Esophagus muscularis mucosa (tissue), 4 donors: ENCODE measurements at places on chromosomes 5 and 9. TPM values are rescaled to one million over a fixed set of nuclear protein-coding genes. Genes with fewer than 3 reads are reported as not detected.

Gene FST
- total RNA-seq: 16.4 TPM

Gene DPYSL3
- 295 TPM for total RNA-seq

Gene NTNG2
- total RNA-seq: 2.9 TPM

Gene CTXN3
- not detected for total RNA-seq

Gene PCDHGA5
- 5.2 TPM for total RNA-seq

Gene SPATA31D3
- total RNA-seq: not detected

Gene ANKRD18A
- total RNA-seq: 0.58 TPM

Gene LHFPL2
- 24.6 TPM for total RNA-seq

Gene CDX1
- total RNA-seq: not detected

Gene SPINK7
- not detected for total RNA-seq

Gene PCSK1
- total RNA-seq: 1.3 TPM

Gene SNCAIP
- 0.83 TPM for total RNA-seq

Gene HK3
- total RNA-seq: 4.2 TPM

- DNase-seq: no peak
These were observed 1879.9 kb upstream of the ACO1 start for GRCh38 chr9:30504502-30504905.

DNA sequence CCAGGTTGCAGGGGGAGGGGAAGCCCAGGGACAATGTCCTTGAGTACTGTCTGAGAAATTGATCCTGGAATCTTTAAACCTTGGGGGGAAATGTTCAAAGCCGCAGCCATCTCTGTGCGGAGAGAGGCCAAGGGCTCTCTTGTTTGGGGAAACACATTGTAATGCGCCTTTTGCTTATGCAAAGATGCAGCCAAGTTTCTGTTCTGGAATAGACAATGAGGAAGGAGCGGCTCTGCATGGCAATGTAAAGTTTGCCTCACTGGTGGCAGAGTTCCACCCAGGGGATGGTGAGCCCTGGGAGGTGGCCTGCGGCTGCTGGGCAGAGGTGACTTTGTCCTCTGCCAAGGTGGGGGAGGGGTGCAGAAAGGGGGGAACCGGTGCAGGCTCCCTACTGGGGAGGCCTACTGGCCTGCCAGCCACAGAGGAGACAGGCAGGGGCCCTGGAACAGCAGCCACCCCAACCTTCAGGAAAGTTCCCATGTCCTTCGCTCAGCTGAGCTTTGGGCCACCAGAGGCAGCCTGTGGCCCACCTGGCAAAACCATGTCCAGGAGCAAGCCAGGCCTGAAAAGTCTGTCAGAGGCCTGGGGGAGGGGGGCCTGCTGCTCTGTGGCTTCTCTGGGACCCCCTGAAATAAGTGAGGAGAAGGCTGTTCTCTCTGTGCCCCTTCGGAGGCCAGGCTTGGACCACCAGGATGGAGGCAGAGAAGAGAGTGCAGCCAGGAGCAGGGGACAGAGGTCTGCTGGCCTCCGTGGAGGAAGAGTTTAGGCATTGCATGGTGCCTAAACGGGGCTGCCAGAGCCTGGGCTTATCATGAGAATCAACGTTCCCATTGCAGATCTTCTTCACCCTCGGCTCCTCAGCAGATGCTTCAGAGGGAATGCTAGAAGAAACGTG is 127.8 kb downstream of the ZNF354C start:
- DNase-seq: no peak

DNA sequence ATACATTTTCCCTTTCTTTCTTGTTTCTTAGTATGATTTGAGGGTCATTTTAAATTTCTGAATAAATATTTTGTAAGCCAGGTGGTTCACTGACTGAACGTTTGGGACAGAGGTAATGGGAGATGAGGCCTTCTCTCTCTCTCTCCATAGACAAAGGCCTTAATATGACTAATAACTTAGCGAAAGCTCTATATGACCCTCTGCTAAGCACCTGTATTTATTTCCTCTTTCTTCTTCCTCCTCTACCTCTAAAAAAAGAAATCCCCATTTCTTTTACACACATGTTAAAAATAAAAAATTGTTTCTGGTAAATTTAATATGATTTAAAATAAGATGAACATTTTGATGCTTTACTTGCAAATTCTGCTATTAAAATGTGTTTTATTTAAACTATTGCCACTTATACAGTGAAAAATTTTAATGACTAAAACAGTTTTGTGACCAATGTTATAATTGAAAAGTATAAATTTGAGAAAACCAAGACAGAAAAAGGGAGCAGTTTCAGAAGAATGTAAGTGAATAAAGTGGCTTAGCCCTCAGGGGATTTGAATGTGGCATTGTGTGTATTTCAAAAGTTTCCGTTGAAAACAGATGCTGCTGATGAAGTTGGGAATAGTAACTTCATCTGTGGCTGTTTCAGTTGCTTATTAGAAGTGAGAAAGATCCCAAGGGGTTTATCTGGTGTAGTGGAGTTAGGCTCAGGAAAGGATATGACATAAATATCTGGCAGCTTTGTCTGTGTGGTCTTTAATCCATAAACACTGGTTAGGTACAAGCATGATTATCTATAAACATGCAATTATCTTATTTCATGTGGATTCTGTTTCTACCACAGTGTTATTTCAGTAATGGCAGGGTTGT is 128.6 kb upstream of the GRHPR start:
- no peak for DNase-seq

- DNase-seq: no peak
These were observed 3.7 kb downstream of the LSM11 start for GRCh38 chr5:157747173-157747740.

GRCh38 chr9:129330711-129331492 is 152.8 kb upstream of the IER5L start:
- DNase-seq: no peak

- no peak for DNase-seq
These were observed 36.3 kb upstream of the FBXL17 start for GRCh38 chr5:108418197-108418596.

GRCh38 chr5:129963359-129963758 is 59.1 kb downstream of the CHSY3 start:
- DNase-seq: no peak

GRCh38 chr5:13034061-13034460 is 910.4 kb downstream of the DNAH5 start:
- no peak for DNase-seq

DNA sequence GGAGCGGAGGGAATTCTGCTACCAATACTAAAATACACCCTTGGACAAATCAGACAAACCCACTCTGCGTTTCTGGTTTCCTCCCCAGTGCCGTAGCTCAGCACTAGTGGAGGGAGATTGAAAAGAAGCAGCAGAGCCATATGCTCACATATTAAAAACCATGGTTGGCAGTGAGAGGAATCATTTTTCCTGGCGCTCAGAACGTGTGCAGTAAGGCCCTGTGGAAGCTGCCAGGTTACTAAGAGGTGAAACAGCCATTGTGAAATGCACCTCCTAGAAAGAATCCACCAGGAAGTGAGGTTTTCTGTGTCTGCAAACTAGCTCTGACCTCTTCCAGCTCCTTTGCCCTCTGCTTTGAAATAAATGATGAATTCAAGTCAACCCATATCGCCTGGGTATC is 177.2 kb downstream of the ERCC6L2 start:
- DNase-seq: no peak

DNA sequence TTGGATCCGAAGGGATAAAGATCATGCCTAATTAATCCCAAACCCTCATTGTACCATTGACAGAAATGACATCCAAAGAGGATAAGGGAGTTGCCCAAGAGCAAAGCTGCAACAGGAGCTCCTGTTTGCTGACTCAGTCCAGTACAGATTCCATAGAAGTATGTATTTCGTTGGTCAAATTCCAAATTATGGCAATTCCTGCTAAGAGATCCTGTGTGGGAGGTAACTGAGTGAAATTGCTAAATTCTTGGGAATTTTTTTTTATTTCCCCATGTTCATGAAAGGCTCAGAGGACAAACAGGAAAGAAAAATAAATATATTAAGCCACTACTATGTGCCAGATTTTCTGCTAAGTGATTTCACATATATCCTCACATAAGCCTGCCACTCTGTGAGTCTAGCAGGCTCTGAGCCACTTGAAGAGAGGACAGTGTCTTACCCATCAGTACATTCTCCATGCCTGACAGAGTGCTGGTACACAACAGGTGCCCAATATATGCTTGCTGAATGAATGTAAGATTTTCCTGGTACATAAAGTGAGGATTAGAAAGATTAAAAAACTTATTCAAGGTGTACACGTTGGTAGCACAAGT is 132.7 kb downstream of the GLIS3 start:
- DNase-seq: peak; percentile 14

DNA sequence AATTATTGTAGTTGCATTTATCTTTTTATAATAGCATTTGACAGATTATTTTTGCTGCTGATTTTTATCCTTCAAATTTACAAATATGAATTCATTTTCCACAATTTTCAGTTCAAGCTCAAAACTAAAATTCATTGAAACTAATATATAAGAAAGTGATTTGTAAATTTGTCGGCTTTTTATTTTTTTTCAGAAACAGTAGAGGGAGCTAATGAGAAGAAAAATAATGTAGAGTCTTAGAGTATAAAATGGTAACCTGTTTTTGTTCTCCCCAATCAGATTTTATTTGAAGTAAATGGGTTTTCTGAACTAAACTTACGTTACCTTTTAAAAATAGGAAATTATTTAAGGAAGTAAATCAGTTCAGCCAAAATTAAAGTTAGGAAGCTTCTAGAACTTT is 19.2 kb downstream of the PRRC1 start:
- no peak for DNase-seq

DNA sequence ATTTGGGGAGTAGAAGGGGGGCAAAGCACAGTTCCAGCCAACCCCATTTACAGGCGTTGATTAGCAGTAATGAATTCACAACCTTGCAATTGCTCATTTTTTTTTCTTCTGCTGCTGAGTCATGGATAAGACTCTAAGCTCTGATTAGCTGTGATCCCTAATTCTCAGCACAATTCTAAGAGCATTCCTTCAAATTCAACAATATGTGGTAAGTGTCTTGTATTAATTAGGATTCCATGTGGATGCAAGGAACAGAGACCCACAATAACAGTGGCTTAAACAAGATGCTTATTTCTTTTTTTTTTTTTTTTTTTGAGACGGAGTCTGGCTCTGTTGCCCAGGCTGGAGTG is 133.4 kb downstream of the PALM2AKAP2 start:
- no peak for DNase-seq

GRCh38 chr9:101791938-101792337 is 53.5 kb upstream of the GRIN3A start:
- no peak for DNase-seq

GRCh38 chr9:106675780-106676179 is 187.2 kb upstream of the ZNF462 start:
- DNase-seq: no peak

GRCh38 chr5:151745071-151745705 is 13.2 kb downstream of the ATOX1 start:
- no peak for DNase-seq

DNA sequence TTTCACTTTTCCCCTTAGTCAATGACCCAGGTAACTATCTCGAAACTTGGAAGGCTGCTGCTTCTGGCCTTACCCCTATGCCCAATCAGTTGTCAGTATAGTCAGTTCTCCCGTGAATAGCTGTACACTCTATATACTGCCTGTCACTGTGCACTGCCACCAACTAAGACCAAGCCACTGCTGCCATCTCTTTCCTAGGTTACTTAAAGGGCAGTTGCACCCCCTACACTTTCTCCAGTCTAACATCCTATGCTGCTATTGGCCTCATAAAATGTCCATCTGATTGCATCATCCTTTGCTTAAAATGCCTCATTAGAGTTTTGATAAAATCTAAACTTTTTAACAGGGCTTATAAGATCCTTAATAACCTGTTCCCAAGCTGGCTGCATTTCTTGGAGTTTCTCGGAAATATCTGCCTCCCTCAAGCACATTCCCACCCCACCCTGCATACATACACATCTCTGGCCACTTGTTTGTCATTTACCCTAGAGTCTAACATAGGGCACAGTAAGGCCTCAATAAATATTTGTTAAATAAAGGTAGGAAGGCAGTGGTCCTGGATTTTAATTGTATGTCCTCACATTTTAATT is 32.8 kb upstream of the TNFAIP8 start:
- DNase-seq: no peak

- DNase-seq: no peak
These were observed 50.9 kb downstream of the AP3B1 start for GRCh38 chr5:78243639-78244038.

GRCh38 chr5:101676646-101677045 is 619.4 kb downstream of the SLCO4C1 start:
- DNase-seq: no peak
